ENCODE measurements at places on chromosomes 11 and 22.

- no peak for DNase-seq
Measured at GRCh38 chr11:16613262-16613511, 125.3 kb upstream of the C11orf58 start.

DNA sequence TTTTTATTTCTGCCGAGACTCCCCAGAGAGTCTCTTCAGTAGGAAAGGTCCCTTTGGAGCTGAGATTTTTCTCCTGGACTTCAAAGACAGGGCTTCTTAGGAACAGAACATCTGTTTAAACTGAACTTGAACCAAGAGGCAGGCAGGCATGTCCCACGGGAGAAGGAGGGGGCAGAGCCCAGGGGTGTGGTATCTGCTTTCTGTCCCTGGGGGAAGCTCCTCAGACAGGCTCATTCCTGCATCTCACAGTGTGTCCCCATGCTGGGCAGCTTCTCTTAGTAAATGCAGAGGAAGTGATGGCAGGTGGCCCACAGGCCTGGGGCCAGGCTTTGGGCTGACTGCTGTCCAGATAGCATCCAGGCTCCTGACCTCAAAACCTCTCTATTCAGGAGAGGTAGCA lies 47.3 kb downstream of the TSPAN18 start:
- DNase-seq: no peak

- DNase-seq: peak; percentile 10
Measured at GRCh38 chr11:19967787-19968186, 192.5 kb downstream of the DBX1 start.

DNA sequence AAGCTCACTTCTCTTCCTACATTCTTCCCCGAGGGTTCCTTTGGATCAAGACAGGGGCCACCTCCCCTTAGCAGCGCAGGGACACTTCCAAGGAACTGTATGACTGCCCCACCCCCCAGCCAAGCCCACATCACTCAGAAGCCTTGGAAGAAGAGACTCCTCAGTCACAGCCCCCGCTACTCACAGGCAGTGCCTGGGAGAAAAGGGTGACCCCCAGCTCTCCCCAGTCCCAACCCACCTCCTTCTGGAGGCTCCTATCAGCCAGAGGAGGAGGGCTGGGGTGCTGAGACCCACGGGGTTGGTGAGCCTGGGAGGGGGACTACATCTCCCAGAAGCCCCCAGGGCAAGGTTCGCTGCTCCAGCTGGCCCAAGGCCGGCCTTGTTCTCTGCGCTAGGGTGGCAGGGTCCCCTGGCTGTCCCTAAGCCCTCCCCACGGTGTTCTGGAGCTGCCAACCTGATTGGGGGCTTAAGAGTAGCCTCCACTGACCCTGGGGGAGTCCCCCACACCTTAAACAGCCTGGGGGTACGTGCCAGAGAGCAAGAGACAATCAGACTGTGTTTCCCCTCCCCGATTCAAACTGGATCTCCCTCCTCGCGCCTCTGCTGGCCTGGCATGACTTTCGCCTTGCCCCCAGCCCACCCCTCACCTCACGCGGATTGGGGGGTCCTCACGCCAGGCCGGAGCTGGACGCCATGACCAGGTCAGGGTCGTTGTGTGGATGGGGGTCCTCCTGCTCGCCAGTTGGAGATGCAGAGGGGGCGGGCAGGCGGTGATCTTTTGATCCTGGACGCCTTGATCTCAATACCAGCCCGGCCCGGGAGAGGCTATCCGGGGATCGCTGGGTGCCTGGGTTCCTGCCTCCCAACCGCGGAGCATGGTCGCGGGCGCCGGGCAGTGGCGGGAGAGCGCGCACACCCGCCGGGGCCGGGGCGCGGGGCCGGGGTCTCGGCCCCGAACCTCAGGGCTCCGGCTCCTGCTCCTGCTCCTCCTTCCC lies 838 bp downstream of the BCL9L start:
- peak; percentile 54 for DNase-seq

DNA sequence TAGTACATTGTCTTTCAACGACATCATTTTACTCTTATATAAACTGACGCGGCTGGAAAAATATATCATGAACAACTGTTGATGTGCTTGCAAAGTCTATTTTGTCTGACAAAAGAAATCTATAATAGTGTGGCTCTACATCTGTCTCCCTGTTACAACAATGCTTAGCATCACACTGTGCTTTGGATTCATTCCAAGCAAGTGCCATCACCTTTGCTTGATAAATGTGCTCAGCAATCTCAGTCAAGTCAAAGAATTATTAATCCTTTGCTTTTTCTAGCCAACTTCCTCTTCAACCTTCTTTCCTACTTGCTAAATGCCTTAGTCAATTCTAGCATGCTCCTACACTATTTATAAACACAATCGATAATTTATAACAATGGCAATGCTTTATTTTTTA lies 140.5 kb downstream of the FCHSD2 start:
- no peak for DNase-seq

- no peak for DNase-seq
Measured at GRCh38 chr11:6695377-6695776, 12.2 kb upstream of the MRPL17 start.

DNA sequence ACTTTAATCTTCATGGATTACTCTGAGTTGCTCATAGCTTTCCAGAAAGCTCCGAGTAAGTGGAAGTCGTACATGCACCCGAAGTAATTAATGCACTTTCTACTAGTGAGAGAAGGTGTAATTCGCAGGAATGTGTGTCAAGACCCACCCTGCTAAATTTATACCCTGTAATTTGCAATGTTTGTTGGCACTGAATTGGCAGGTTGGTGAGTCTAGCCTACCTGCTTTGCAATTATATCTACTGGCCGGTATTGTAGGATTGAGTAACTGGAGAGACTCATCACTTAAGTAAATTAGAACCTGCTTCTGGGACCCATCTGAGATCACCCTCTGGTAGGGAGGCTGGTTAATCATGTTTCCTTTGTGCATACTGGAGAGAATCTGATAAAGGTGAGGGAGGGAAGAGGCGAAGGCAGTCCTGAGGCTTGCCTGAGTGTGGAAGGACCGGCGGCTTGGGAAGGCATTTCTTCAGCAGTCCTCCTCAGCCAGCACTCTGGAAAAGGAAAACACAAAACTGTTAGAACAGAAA lies 63.3 kb downstream of the LDLRAD3 start:
- peak; percentile 84 for DNase-seq

DNA sequence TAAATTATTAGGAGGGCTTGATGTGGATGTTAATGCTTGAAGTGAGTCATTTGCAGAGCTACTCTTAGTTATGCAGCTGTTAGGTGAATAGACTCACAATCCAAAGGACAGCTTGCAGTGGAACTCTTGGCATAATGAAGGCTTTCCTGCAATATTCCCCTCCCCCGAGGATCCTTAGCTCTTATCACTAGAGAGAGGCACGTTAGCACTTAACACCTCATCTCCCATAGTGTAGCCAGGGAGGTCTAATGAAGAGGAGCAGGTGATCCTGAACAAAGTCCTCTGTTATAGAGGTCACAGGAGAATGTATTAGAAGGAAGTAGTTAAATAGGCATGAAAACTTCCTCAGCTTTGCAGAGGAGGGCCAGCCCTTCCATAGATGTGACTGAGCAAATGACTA lies 919.2 kb upstream of the FAT3 start:
- peak; percentile 18 for DNase-seq

- DNase-seq: no peak
Measured at GRCh38 chr11:46238078-46238966, 39.1 kb upstream of the CREB3L1 start.

- peak; percentile 79 for DNase-seq
Measured at GRCh38 chr11:130548491-130548833, 100.0 kb downstream of the ADAMTS15 start.

- DNase-seq: peak; percentile 96
Measured at GRCh38 chr22:18057568-18058209, 20.1 kb upstream of the PEX26 start.

GRCh38 chr11:6203327-6203726 lies 2.0 kb upstream of the C11orf42 start:
- no peak for DNase-seq

- peak; percentile 62 for DNase-seq
Measured at GRCh38 chr22:22877523-22878210, 9.9 kb upstream of the IGLL5 start.

DNA sequence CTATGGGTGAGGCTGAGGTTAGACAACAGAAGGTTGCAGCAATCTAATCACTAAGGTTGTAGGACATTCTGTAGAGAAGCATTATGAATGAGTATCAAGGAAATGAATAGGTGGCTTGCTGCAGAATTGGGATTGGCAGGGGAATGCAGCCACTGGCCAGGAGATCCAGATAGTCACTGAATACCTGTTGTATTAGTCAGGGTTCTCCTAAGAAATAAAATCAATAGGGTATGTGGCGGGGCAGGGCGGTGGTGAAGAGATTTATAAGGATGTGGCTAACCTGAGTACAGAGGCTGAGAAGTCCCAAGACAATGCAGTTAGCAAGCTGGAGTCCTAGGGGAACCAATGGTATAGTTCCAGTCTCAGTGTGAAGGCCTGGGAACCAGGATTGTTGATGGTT lies 163.0 kb downstream of the SPON1 start:
- peak; percentile 71 for DNase-seq

DNA sequence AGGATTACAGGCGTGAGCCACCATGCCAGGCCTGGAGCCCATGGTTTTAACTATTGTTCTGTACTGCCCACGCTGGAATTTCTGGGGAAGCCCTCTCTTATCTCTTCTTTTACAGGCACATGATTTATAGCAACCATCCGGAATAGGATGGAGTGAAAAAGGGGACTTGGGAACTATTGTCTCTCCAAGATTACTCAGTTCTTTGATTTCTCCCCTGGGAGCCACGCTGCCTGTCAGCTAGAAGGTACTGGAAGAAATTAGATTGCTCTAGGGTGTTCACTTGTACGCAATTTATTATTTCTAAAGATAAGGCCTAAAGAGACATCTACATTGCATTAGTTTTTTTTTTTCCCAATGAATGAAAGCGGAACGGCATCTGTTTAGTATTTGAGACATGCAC lies 65.6 kb upstream of the PTPRJ start:
- no peak for DNase-seq

GRCh38 chr11:8384199-8384821 lies 120.6 kb upstream of the LMO1 start:
- peak; percentile 23 for DNase-seq

DNA sequence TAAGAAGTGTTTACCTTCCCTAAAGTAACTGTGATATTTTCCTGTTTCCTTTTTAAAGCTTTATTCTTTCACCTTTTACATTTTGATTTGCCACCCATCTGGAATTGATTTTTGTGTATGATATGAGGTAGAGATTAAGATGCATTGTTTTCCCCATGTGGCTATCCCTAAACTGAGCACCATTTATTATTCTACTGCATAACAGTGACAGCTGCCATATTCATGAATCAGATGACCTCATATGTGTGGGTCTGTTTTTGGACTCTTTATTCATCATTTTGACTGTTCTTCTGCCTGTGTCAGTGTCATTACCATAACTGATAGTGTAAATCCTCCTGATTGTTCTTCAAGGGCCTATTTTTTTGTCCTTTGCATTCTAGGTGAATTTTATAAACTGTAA lies 50.8 kb downstream of the HIPK3 start:
- no peak for DNase-seq

DNA sequence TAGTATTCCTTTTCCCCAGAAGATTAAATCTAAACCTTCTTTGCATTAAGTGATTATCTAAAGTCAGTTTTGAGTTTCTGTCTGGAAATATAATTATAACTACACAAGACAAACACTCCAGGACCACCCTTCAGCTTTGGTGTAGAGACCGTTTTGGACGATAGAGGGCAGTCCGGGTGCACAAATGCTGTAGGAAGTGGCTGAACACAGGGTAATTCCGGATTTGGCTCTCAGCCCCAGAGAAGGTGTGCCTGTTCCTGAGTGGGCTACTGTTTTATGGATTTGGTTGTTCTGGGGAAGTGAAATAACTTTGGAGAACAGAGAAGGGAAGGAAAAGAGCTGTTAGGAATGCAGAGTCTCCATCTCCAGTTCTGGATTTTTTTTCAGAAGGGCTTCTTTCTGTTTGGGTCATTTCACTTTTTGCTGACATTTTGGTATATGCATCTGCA lies 14.8 kb downstream of the EXT2 start:
- DNase-seq: peak; percentile 66

- no peak for DNase-seq
Measured at GRCh38 chr11:66907751-66908630, 50.2 kb downstream of the PC start.

GRCh38 chr11:41273908-41274307 lies 185.5 kb downstream of the LRRC4C start:
- DNase-seq: no peak

- no peak for DNase-seq
Measured at GRCh38 chr11:34176751-34177209, 71.4 kb downstream of the NAT10 start.

- DNase-seq: peak; percentile 38
Measured at GRCh38 chr11:33530815-33531214, 169.8 kb downstream of the C11orf91 start.

GRCh38 chr11:2976294-2977063 lies 15.7 kb downstream of the NAP1L4 start:
- DNase-seq: no peak

DNA sequence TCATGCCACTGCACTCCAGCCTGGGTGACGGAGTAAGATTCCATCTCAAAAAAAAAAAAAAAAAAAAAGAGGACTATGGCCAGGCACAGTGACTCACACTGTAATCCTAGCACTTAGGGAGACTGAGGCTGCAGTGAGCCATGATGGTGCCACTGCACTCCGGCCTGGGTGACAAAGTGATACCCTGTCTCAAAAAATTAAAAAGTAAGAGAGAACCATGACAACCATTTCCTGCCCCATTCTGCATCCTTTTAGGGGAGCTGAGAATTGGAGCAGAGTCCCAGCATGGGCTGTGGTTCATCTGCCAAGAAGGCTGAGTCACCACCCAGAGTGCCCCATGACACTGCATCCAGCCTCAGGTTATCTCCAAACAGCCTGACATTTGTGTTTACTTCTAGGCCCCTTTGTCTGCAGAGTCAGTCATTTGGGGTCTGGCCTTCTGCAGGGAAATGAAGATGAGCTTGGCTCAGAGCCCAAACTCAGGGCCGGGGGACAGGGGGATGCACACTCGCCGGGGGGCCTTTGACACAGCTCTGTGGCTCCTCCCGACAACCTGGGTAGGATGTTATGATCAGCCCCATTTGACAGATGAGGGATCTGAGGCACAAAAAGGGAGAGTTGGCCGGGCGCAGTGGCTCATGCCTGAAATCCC lies 4.7 kb downstream of the CSDC2 start:
- DNase-seq: peak; percentile 68

Data from PC-3 (cell line).